Stimulated activated CD4-positive, alpha-beta T cell treated with anti-CD3 and anti-CD28 coated beads, Interleukin-1b, Interleukin-23, amount 100 ng/mL, for 1 hour (primary cell): ENCODE measurements at places on chromosomes 12 and 14.

DNA sequence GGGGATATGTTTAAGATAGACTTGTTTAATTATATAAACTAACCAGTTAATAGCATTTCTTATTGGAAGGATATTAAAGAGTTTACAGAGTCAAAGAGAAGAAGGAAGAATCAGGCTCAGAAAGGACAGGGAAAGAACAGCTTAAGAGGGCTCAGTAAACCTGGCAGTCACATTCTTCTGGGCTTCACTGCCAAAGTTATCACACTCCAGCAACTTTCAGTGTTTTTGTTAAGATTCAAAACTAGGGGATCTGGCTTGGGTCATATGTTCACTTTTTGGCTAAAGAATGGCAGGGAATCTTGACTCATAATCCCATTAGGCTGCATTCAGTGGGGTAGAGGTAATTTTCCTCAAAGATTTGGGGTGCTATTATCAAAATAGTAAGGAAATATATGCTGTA is 312.3 kb downstream of the RAD51B start:
- no peak for DNase-seq

DNA sequence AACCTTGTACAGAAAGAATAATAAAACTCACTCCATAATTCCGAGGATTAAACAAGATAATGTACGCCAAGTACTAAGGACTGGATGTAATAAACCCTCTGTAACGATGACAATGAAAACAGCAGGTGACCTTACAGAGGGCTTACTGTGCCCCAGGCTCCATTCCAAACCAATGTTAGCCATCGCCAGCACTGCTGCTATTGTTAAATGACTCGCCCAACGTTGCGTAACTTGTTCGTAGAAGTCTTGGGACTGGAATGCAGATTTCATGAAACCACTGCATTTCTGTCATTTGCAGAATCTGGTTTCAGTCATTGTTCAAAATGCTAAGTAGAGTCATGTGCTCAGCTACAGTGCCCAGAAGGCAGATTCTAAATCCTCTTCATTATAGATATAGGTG is 728 bp upstream of the STON2 start:
- no peak for DNase-seq

GRCh38 chr14:32657081-32657480 is 281.6 kb upstream of the NPAS3 start:
- DNase-seq, result no peak

- no peak for DNase-seq
Measured at GRCh38 chr12:7605900-7606465, 59.7 kb downstream of the APOBEC1 start.

- no peak for DNase-seq
Measured at GRCh38 chr12:109558374-109559199, 14.7 kb downstream of the MMAB start.

GRCh38 chr12:76346236-76346635 is 2.0 kb downstream of the BBS10 start:
- no peak for DNase-seq

DNA sequence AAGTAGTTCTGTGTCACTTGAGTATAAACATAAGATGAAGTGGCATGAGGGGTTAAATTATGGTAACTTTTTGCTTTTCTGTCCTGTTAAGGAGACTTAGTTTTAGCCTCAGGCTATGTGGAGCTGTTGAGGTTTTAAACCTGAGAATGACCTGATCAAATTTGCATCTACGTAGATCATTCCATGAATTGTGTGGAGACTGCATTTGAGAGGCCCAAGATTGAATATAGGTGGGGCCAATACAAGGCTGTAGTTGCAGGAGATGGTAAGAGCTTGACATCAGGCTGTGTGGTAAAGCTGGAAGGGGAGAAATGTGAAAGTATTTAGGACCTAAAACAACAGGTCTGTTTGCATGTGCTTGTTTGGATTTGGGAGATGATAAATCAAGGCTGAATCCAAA is 249.5 kb downstream of the SLC16A7 start:
- DNase-seq, result no peak

DNA sequence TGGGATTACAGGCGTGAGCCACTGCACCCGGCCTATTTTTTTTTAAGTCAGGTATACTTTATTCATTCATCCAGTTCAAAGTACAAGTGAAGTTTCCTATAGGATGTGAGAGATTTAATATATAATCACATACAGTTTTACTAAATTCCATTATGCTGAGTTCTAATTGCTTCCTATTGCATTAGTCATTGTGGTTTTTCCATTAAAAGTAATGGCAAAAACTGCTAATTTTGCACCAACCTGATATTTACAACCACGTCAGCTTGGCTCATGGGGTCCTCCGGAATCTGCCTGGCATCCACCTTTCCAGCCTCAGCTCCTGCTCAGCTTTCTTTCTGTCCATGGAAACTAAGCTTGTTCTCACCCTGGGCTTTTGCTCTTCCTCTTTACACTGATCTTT is 67.0 kb upstream of the CSRP2 start:
- no peak for DNase-seq

DNA sequence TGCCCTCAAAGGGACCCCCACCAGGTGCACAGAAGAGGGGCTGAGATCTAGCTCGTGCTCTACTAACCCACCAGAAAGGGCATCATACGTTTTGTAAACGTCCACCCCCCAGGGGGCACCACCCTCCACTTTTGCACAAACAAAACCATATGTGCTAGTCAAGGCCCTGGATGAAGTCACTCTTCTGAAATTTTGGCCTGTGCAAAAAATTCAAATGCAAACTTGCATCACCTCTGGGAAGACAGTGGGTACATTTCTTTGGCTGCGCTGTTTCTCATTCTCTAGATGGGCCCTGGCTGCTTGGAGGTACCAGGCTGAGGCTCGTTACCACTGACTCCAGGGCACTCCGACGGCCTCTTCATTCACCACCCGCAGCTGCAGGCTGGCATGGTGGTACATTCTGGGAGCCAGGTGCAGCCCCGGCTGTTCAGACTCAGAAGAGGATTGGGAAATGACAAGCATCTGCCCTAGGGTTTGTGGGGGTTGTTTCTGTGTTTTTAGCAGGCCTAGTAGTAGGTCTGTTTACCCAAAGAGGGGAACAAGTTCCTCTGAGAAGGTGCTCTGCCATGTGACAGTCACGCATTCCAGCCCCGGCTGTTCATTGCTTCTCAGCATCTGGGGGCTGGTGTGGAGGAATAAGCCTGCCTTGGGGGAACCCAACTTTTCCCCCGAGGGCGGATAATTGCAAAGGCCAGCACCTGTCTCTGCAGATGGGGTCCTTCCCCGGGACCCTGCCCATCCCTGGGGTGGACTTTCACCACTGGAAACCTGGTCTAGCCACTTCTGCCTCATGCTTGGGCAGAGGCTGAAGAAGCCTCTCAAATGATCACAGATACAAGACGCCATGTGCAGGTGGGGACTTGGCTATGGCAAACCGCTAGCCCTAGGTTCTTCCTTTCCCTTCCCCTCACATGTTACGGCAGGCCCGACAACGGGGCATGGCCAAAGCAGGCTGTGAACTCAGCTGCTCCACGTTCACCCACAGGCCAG is 147.6 kb downstream of the DPF3 start:
- no peak for DNase-seq

- DNase-seq, result no peak
Measured at GRCh38 chr14:68692216-68692615, 100.7 kb downstream of the ZFP36L1 start.

- no peak for DNase-seq
Measured at GRCh38 chr12:23662966-23663365, 286.5 kb downstream of the SOX5 start.

- DNase-seq, result no peak
Measured at GRCh38 chr14:26596543-26597061, 1.2 kb downstream of the NOVA1 start.

GRCh38 chr12:14607568-14607967 is 39.9 kb upstream of the PLBD1 start:
- no peak for DNase-seq
